ENCODE measurements at places on chromosomes 3 and 15. TPM values are rescaled to one million over a fixed set of nuclear protein-coding genes. Genes with fewer than 3 reads are reported as not detected.

GRCh38 chr3:46097691-46098241 lies 70.5 kb upstream of the XCR1 start:
- DNase-seq = no peak

GRCh38 chr15:93066834-93067648 lies 22.0 kb downstream of the RGMA start:
- no peak for DNase-seq

The ADCY5 gene
- total RNA-seq = not detected

The IMPG2 gene
- total RNA-seq = 0.03 TPM

The BFSP2 gene
- total RNA-seq = not detected

The P2RY14 gene
- total RNA-seq = 0.26 TPM

DNA sequence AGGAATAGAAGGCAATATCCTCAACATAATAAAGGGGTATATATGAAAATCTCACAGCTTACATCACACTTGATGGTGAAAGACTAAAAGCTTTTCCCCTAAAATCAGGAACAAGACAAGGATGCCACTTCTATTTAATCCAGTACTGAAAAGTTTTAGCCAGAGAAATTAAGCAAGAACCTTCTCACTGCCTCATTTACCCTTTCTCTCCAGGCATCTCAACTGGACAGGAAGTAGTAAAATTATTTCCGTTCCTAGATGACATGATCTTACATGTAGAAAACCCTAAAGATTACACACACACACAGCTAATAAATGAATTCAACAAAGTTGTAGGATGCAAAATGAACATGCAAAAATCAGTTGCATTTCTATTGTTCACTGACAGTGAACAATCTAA lies 11.2 kb downstream of the SCAP start:
- DNase-seq = no peak

GRCh38 chr3:38773528-38773927 lies 42.5 kb downstream of the SCN10A start:
- no peak for DNase-seq

- no peak for DNase-seq
Observed at GRCh38 chr3:126316031-126316461, 41.2 kb downstream of the KLF15 start.

All from activated T-cell treated with anti-CD3 and anti-CD28 coated beads, Interleukin-2, amount 50 U/mL, for 4 hours (primary cell).